ENCODE measurements at places on chromosomes 11 and 22.

DNA sequence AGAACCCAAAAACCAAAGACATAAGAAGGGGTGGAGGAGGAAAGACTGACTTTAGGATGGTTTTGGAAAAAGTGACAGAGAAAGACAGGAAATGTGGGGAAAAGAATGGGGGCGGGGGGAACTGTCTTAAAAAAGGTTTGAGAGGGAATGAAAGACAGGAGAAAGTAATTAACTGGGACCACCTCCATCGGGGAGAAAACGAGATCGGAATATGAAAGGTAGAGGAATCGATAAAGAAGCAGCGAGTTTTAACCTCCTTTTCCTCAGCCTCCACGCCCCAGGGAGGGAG is 524 bp downstream of the MTMR2 start:
- DNase-seq: no peak

- DNase-seq: no peak
These were observed 142.9 kb downstream of the SPON1 start for GRCh38 chr11:14105446-14105845.

GRCh38 chr11:6240781-6241180 is 1.9 kb downstream of the CNGA4 start:
- no peak for DNase-seq

DNA sequence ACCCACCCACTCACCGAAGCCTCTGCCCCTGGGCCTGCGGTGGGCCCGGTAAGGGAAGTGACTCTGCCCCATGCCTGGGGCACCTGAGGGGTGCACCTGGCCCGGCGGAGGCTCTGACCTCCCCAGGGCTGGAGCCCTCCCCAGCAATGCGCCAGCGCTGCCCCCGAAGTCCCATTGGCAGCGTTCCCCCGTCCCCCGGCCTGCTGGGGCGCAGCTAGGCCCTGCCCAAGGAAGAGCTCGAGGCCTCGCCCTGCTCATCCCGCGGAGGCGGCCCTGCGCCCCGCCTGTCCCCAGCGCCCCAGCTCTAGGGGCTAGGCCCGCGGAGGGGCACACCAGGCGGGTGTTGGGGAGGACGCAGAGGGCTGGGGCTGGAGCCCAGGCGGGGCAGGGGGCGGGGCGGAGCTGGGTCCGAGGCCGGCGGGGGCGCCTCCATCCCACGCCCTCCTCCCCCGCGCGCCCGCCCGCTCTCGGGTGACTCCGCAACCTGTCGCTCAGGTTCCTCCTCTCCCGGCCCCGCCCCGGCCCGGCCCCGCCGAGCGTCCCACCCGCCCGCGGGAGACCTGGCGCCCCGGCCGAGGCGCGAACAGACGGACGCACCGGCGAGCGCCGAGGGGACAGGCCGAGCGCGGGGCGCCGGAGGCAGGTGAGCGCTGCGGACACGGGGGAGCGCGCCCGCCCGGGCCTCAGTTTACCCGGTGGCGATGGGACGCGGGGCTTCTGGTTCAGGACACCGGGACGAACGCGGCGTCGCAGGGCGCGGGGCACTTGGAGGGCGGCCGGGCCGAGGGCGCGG is at the start of gene EPS8L2:
TSS of gene EPS8L2 (plus strand) at position 586 of the 793 bp plus-strand sequence. CDS start 3,177 bp downstream, outside the sequence.
- no peak for DNase-seq

DNA sequence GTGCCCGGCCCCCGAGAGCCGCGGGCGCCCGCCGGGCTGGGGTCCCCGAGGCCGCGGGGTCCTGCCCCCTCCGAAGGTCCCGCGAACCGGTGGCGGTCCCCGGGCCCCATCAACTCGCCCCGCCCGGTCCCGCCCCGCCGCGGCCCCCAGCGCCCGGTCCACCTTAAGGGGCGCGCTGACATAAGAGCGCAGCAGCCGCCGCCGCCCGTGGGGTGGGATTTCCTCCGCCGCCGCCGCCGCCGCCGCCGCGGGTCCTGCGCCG is at the start of gene ZDHHC8:
TSS of gene ZDHHC8 (plus strand) at position 208 of the 262 bp plus-strand sequence. CDS start 144 bp downstream, outside the sequence.
- DNase-seq: no peak

DNA sequence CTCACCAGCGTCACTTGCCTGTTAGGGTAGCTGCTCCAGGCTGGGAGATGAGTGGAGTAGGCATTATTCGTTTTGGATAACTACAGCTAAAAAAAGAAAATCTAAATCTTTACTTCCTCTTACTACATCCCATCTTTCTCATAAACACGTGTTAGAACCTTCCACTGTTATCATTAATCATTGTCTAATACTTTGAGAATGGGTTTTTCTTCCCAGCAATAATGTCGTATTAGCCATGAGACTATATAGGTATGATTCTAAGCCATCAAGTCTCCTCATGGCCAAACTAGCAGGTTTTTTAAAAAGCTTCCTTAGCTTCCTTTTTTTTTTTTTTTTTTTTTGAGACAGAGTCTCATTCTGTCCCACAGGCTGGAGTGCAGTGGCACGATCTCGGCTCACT is 3.9 kb upstream of the TEF start:
- no peak for DNase-seq

- no peak for DNase-seq
These were observed 49.6 kb downstream of the NUP98 start for GRCh38 chr11:3747704-3748103.

DNA sequence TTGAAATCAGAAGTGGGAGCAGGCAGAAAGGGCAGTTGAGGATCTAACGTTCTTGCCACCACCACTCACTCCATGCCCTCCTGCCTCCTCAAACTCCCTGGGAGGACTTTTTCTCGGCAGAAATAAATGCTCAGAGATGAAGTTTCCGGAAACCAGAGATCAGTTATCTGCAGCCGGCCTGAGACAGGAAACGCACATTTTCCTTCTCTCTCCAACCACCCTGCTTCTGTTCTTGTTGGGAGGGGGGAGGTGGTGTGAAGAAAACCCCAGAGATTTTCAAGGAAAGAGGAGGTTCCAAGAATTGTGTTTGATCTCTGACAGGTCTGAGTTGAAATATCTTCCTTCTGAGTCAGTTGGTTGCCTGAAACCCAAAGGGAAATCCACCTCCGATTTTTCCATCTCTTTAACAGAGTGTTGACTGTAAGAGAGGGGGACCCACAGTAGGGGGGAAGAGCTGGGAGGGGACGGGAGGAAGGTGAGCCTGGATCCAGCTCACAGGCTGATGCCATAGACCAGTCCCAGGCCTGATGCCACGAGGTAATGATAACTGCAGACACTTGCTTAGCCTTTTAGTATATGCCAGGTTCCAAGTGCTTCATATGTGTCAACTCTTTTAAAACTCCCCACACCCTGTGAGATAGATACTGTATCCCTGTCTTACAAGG is 100.8 kb downstream of the TRAF6 start:
- no peak for DNase-seq

DNA sequence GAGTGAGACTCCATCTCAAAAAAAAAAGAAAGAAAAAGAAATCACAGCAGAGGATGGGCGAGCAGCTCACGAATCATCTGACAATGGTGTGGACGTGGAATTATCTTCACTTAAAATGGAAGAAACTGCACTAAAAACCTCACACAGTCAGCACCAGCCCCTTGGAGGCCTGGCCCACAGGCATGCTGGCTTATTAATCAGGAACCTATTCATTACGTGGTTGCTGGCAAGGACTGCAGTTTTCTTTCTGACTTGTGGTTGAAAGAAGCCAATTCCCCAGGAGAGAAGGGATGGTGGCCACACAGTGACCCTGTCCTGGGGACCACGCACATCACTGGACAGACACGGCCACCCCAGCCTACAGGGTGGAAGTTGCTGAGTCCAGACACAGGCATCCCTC is 401.1 kb downstream of the CTTN start:
- no peak for DNase-seq

DNA sequence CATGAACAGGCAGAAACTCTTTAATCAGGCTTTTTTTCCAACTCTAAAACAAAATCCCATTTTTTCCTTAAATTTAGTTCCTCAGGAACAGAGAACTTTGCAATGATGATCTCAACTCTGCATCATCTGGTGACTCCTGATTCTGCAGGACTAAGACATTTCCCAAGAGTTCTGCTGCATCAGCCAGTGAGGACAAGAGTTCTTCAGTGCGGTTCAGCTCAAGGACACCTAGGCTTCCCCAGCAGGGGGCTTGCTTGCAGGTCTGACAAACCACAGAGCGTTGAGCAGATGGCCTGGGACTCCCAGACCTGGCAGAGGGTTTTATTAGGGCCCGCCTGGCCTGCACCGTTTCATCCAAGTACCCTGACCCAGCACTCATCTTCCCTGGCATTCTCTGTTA is 6.4 kb downstream of the CDCA5 start:
- DNase-seq: no peak

GRCh38 chr11:33307984-33308383 is 50.8 kb downstream of the HIPK3 start:
- DNase-seq: no peak

DNA sequence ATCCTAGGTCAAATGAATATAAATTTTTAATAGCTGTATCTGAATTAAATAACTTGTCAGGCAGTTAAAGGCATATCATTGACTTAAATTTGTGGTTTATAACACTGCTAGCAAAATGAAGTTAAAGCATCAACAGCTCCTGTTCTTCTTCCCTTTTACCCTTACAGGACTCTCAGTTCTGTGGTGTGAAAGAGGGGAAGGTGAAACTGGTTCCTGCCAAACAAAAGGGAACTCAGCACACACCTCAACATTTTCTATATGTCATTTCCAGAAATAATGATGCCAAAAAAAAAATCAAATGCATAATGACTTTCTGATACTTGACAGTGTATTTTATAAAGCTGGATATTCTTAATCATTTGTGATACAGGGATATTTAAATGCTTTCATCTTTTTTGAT is 21.2 kb downstream of the ARL14EP start:
- no peak for DNase-seq

DNA sequence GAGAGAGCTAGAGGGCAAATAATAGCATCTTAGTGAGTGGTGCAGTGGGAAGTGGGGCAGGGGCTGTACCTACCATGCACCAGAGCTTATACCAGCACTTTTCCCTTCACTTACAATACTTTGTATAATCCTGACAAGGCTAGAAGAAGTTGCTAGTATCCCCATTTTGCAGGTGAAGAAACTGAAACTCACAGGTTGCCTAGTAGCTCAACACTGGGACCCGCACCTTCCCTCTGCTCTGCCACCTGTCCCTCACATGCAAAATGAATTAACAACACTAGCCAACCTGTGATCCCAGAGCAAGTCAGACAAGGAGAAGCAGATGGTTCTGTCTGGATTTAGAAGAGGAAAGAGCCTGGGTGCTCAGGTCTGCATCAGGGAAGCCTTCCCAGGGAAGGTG is 510.4 kb downstream of the BUD13 start:
- DNase-seq: no peak

DNA sequence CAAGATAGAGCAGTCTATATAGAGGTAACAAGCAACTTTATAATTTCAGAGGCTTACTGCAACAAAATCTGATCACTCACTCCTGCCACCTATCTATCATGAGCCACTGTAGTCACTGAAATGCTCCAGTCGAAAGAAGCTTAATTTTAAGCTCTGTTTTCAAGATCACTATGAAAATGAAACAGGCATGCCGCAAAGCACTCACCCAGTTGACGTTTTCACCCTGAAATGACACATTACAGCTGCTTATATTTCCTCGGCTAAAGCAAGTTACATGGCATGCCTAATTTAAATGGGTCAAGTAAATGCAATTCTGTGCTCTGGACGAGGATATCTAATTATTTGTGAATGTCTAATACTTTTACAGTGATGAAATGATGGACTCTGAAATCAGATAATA is 616.3 kb downstream of the FAM181B start:
- DNase-seq: no peak

- DNase-seq: no peak
These were observed 1392.8 kb downstream of the BRD1 start for GRCh38 chr22:48434868-48435250.

GRCh38 chr11:76830639-76831327 is 29.9 kb upstream of the ACER3 start:
- no peak for DNase-seq

- no peak for DNase-seq
These were observed 58.5 kb downstream of the GUCY1A2 start for GRCh38 chr11:106959800-106960199.

DNA sequence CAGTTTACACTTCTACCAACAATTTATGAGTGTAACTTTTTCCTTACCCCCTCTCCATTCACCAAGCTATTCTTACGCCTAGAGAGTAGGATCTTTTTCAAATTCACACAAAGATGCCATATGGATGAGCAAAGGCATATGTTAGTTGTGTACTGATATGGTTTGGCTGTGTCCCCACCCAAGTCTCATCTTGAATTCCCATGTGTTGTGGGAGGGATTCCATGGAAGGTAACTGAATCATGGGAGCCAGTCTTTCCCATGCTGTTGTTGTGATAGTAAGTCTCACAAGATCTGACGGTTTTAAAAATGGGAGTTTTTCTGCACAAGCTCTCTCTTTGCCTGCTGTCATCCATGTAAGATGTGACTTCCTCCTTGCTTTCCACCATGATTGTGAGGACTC is 40.3 kb downstream of the TTC28 start:
- DNase-seq: no peak

- no peak for DNase-seq
These were observed 29.3 kb downstream of the EIF3F start for GRCh38 chr11:8016440-8016839.
